ENCODE measurements at places on chromosomes 2 and 18.

DNA sequence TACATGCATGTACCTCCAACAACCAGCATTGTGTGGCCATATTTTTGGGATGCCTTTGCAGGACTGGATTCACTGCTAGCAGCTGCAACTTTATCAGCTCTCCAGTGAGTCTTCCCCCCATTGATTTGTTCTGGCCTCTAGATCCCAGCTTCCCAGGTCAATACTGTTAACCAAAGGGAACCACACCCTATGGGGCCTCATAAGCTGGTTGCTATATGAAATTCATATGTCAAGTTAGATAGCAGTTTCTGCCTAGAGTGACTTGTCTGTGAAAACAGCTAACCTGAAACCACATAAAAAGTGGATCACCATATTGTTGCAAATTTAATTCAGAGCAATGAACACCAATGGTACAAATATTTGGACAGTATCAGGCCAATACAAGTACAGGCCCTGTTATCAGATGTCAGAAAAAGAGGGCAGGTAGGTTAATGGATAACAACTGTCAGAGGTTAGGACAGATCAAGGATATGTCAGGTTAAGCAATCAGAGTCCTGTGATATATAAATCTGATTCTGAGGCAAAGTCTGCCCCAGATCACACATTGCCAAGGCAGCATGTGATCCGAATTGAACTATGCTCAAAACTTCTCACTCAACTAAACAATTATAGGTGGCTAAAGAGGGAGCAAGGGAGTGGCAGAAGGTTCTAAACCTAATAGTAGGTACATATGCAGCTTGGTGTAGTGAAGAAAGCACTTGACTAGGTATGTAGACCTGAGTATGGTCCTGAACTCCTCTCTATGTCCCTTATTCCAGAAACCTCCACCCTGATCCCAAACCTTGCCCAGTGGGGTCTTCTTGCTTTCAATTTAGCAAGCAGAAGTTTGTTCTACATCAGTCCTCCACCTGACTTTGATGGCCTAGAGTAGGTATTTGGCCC lies 310.2 kb upstream of the STON1 start:
- no peak for DNase-seq

DNA sequence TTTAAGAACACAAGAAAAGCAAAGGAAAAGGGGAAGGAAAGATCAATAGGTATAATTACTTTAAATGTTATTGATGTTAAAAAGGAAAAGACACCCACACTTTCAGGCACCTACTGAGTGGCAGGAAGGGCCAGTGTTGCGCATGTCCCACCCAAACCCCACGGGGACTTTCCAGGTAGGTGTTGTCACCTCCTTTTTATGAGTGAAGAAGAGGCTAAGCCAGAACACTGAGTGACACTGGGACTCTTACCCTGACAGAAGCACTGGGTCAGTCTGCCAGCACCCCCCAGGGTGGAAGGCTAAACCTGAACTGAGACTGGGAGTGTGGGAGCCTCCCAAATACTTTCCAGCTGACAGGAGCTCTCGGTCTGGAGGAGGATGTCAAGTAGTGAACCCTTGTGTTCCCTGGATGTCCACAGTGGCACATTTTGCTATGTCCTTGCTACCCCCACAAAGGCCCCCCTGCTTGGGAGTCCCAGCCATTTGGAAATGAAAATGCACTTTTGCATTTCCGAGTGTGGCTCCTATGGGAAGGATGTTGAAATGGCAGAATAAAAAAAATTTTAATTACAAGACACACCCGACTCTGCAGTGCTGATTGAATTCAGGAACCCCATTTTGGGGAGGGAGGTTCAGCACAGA lies 90.9 kb upstream of the SMAD2 start:
- DNase-seq = no peak

DNA sequence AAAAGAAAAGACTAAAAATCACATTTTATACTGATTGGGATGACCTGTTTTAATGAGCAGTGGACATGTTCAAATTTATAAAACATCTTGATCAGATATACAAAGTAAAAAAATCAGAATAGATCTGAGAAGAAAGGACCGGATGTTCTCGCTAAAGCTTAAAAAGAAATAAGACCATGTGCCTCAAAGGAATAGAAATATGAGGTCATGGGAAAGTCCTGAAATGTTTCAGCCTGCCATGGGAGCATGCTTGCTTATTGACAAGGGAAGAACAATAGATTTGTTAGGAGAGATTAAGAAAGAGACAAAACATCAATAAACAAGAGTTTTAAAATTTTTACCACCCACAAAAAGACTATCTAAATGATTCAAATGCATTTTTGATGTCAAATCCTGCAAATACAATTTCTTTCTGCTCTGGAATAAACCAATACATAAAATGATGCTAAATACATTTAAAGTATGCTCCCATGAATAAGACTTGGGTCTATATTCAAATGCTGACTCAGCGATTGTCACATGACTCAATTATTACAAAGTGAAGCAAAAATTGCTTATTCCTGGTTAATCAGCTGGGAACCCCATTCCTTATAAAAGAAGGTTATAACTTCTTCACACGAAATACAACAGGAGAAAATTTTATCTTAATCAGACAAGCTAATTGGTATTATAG lies 633.9 kb upstream of the PKDCC start:
- DNase-seq = no peak

GRCh38 chr2:48795065-48795464 lies 39.5 kb upstream of the LHCGR start:
- DNase-seq = no peak

- DNase-seq = no peak
Measured at GRCh38 chr2:238916875-238917590, 69.1 kb downstream of the TWIST2 start.

- no peak for DNase-seq
Measured at GRCh38 chr2:63849381-63850203, 7.9 kb downstream of the UGP2 start.

DNA sequence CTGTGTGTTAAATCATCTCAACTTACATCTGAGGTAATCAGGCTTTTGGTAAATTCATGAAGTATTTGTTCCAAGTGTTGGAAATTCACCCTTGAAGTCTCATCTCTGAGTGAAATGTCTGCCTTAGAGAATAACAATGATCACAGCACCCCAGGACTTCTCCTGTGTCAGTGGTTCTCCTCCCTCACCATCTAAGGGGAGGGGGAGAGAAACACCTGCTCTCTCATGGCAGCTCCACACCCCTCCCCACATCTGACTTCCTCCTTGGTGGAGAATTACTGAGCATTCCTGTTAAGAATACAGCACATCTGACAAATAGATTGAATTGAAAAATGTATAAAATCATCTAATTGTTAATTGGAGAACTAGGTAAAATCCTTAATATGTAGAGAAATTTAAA lies 532.1 kb downstream of the RNF144A start:
- no peak for DNase-seq

DNA sequence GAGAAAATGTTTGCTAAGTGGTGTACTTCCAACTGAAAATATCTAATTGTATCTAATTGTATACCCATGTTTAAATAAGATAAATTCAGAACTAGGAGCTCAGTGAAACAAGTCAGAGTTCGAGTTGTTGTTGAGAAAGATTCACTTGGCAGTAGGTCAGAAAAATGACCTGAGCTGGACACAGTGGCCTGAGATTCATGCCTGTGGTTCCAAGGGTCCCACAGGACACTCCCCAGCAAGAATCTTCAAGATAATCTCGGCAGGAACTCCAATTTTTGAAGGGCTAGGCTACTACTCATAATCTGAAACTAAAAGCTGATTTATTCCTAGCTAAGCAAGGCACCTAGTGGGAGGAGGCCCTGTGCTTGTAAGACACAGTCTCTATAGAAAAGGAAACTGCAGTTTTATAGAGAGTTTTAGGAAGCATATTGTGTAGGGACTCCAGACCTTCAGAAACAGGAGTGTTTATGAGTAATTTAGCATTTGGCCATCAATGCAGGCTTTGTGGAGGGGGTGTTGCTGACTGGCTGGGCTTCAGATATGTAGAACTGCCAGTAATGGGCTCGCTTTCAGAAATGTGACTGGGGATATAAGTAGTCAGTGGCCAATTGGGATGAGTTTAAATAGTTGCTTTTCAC lies 43.2 kb downstream of the SP140 start:
- no peak for DNase-seq

DNA sequence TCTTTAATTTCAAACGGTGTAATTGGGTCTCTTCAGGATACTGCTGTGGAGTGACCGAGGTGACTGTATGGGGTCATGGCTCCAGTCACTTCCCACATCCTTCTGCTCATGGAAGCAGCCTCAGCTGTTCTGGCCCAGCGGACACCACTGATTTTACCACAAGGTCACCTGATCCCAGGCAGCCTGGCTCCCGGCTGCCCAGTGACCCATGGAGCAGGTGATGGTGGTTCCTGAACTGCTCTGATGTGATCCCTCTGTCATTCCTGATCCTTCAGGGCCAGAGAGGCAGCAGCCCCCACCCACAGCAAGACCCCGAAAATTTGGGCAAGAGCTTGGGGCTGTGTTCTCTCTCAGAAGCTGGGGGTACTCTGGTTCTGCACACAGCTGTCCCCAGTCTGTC lies 35.5 kb upstream of the HS6ST1 start:
- DNase-seq = no peak

GRCh38 chr18:63575681-63576080 lies 11.5 kb upstream of the SERPINB13 start:
- DNase-seq = no peak

GRCh38 chr2:132605236-132606180 lies 64.5 kb downstream of the LYPD1 start:
- no peak for DNase-seq

GRCh38 chr2:109712746-109713145 lies 81.4 kb upstream of the RGPD5 start:
- no peak for DNase-seq

GRCh38 chr2:6072276-6072675 lies 380.1 kb downstream of the SOX11 start:
- DNase-seq = no peak

GRCh38 chr2:36461039-36461681 lies 105.6 kb downstream of the CRIM1 start:
- DNase-seq = no peak

- DNase-seq = no peak
Measured at GRCh38 chr2:240572141-240573031, 4.1 kb downstream of the RNPEPL1 start.

DNA sequence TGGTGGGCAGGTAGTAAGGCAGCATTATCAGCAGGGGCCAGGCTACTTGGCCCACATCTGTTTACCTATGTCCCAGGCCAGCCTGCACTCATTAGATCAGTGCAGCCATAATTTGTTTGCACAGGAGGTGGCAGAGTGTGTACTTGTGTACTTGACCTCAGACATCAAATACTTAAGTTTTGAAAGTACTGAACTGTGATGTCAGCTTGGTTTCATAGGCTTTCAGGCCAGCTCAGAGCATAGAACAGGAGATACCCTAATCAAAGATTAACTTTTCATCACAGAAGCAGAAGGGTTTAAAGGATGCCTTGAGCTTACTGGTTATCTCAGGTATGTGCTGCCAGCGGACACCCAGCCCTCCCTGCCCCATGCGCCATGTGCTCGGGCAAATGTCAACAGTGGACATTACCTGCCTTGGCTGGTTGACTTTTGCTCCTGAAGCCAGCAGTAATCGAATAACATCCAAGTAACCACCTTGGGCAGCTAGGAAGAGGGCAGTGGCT lies 33.2 kb downstream of the ANKRD29 start:
- DNase-seq = no peak

- DNase-seq = no peak
Measured at GRCh38 chr18:50745945-50746344, 73.9 kb downstream of the MRO start.

DNA sequence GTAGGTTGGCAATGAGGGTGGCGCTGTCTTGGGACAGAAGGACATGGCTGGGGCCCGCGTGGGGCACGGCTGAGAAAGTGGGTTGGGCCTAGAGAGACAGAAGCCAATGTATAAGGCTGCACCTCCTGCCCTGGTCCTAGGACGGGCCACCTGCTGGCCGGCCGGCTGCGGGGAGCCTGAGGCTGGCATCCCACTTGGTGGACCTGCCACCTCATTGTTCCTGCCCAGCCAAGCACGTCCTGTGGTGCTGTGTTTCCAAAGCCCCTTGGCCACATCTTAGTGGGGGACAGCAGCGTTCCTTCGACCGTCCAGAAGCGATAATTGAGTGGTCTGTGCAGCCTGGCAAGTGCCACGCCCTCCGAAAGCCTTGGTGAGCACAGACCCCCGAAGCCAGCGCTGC lies 223.9 kb downstream of the LDLRAD4 start:
- no peak for DNase-seq

- DNase-seq = no peak
Measured at GRCh38 chr2:45678791-45679348, 27.4 kb downstream of the PRKCE start.

DNA sequence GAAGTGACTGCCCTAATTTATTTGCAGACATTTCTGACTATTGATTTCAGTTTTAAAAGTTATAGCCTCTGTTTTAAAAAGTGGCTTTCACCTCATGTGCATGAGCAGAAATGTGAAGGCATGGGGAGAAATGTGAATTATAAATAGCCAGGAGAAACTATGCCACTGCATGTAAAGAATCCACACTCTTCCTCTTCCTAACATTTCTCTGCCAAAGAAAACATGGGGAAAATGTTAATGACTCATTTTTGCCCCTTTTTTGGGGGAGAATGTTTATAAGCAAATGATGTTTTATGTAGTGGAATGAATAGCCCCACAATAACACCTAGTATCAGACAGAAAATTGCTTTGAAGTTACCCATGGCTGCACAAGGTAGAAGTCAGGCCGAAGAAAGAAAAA lies 249.0 kb upstream of the TANK start:
- no peak for DNase-seq

DNA sequence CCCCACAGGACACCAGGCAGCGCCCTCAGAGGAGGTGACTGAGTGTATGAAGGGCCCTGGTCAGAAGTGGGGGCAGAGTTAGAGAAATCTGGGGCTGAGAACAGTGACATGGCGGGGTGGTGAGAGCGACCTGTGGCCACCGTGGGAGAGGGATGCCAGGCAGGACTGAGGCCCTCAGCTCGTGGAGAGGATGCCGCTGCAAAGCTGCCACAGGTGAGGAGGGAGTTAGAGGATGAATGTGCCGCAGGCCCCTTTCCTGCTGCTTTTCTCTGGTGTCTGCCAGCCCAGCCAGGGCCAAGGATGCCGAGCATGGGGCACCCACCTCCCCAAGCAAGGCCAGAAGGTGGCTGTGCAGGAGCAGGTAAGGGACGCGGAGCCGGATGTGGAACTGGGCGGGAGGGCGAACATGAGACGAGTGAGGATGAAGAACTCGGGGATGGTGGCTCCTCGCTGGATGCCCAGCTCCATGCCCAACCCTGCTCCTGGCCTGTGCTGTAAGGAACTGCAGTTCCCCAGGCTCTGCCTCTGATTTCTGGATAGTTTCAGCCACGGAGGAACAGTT lies 269.2 kb upstream of the HDAC4 start:
- DNase-seq = no peak

- DNase-seq = no peak
Measured at GRCh38 chr2:100653449-100654035, 90.7 kb downstream of the PDCL3 start.

DNA sequence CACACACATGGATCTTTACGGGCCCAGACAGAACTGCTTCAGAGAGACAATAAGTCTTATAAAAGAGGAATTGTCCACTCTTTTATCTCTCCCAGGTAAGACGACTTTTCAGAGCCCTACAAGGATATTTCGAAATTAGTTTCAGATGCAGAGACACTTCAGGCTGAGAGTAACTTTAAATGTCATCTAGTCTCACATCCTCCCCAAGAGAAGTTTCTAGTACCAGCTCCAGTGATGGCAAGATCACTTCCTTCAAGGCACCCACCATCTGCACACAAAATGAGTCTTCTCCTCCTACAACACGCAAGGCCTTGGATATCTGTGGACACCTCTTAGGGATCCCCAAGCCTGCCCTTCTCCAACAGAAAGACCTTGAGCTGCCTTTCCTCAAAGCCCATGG lies 39.0 kb upstream of the KLHL29 start:
- DNase-seq = no peak

All from right renal pelvis (tissue), 4 donors.